NCI-H1105 treated with DMSO at 0.1 percent for 48 hours (cell line): ENCODE measurements at places on chromosomes 2 and 18.

- DNase-seq: no peak
These were observed 29.3 kb downstream of the OTOF start for GRCh38 chr2:26448651-26449050.

DNA sequence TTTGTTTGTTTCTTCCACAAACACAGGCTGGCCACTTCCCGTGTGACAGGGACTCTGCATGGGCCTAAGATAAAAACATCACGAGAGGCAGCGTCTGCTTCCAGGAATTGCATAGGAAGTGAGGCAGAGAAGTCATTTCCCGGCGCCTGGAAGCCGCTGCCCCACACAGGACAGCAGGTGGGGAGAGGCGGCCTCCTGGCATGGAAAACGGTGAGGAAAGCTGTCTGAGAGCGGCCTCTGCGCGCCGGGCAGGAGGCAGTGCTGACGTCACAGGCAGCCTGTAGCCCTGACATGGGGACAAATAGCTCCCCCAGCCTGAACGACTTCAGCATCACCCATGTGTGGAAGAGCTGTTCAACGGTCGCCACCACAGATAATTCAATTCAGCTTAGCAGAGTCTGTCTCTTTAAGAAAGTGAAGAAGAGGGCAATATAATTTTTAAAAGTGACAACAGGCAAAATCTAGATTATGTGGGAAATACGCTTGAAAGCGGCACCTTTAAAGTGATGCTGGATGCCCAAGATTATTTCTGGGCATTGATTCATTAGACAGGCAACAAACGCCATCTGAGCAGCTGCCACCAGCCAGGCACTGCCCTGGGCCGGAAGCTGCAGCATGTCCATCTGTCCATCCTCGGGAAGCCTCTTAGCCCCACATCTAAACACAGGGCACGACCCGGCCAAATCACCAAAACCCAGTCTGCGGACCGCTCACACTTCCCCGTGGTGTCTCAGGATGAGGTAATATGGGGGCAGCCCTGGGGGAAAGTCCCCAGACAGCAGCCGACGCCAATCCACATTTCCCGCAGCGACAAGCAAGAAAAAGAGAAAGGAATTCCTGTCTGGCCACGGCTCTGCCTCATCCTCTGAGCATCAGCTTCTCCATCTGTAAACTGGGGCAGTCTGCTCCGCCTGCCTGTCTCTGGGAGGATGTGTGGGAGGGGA, 138.9 kb downstream of the PXDN start:
- DNase-seq: no peak

GRCh38 chr2:177295484-177295883, 31.0 kb upstream of the NFE2L2 start:
- no peak for DNase-seq

- DNase-seq: no peak
These were observed 24.5 kb downstream of the SRBD1 start for GRCh38 chr2:45586600-45586999.

GRCh38 chr2:233486357-233486756, 80.2 kb downstream of the USP40 start:
- DNase-seq: no peak

DNA sequence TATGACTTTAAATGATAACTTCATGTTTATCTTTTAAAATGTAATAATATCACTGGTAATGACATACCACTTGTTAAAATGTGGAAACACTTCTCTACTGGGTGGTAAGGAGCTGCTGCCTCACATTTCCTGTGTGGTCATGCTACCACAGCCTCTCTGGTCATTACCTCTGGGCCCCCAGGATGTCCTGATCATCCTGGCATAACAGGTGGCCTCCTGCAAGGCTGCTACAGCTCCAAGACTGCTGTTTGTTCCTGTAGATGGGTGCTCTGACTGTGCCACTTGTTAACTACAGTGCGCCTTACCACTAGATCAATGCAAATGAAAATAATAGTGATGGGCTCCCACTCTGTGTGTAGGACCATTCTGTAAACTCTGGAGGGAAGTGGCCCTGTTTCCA, 500.2 kb upstream of the SPRED2 start:
- DNase-seq: no peak

- no peak for DNase-seq
These were observed 28.9 kb downstream of the LPIN2 start for GRCh38 chr18:2984091-2984490.

GRCh38 chr2:239393388-239393940, 7.4 kb downstream of the HDAC4 start:
- DNase-seq: no peak

DNA sequence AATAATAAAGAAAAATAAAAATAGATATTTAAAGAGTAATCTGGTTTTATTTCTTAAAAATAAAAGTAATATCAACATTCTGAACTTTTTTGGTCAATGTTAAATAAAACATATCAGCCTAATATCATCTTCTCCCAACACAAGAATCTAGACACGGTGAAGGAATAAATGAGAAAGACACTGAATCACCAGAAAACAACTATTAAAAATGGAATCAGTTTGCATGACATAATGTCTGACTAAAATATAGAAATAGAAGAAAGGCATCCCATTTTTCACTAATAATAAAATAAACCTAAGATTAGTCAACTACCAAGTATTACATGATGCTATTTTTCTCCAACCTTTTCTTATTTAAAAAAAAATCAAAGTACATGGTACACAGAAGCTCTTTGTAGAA, 30.8 kb upstream of the TNFAIP6 start:
- DNase-seq: no peak

DNA sequence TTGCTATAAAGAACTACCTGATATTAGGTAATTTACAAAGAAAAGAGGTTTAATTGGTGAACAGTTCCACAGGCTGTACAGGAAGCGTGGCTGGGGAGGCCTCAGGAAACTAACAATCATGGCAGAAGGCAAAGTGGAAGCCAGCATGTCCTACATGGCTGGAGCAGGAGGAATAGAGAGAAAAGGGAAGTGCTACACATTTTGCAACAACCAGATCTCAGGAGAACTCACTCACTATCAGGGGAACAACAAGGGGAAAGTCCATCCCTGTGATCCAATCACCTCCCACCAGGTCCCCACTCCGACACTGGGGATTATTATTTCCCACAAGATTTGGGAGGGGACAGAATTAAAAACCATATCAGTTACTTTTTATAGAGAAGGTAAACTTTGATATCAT, 273.5 kb upstream of the MMADHC start:
- no peak for DNase-seq

- DNase-seq: no peak
These were observed 3.5 kb downstream of the CAPN10 start for GRCh38 chr2:240589850-240590525.

- no peak for DNase-seq
These were observed 43.3 kb downstream of the WDFY1 start for GRCh38 chr2:223901854-223902253.
